CD4-positive, alpha-beta T cell treated with Interleukin-10 for 1 hour (primary cell): ENCODE measurements at places on chromosomes 12 and 14.

- peak; percentile 68 for DNase-seq
These were observed 20.6 kb downstream of the COX14 start for GRCh38 chr12:50132505-50133135.

DNA sequence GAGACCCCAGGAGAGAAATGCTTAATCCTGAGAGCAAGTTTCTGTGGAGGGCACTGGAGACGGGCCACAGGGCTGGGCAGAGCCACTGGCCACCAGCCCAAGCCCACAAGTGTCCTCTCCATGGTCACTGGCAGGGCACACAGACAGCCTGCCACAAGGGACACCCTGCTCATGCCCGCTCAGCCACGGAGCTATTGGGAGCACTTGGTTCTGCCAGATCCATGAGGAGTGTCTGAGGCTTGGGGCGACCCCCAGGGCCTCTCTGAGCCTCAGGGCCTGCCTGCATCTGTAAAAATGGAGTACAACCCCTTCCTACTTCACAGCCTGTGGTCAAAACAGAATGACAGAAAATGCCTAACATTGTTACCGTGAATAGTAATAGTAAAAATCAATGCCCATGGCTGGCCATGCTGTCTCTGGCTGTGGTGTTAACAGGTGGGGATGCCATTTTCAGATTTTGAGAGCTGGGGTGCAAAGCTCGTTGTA is 3.2 kb downstream of the PGF start:
- DNase-seq = no peak

- DNase-seq = peak; percentile 63
These were observed 103.3 kb upstream of the FKBP4 start for GRCh38 chr12:2691345-2692071.

GRCh38 chr12:120764816-120765215 is 39.2 kb downstream of the ACADS start:
- no peak for DNase-seq

DNA sequence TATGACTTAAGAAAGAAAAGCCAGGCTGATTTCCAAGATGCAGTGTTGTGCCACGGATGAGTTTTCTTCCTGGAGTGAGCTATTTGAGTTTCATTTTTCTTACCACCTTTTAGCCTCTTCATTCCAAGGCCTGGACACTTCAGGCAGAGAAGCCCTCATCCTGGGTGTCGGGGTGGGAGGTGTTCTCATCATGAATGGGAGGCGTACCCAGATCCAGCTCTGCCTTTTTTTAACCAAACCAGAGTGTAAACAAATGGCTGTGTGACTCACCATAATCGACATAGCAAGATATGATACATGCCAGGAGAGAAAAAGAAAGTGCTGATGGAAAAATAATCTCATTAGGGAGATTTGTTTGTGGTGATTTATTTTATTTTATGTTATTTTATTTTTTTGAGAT is 79.9 kb downstream of the ARF6 start:
- DNase-seq = peak; percentile 55

GRCh38 chr14:80927083-80927989 is 14.2 kb downstream of the CEP128 start:
- DNase-seq = no peak

DNA sequence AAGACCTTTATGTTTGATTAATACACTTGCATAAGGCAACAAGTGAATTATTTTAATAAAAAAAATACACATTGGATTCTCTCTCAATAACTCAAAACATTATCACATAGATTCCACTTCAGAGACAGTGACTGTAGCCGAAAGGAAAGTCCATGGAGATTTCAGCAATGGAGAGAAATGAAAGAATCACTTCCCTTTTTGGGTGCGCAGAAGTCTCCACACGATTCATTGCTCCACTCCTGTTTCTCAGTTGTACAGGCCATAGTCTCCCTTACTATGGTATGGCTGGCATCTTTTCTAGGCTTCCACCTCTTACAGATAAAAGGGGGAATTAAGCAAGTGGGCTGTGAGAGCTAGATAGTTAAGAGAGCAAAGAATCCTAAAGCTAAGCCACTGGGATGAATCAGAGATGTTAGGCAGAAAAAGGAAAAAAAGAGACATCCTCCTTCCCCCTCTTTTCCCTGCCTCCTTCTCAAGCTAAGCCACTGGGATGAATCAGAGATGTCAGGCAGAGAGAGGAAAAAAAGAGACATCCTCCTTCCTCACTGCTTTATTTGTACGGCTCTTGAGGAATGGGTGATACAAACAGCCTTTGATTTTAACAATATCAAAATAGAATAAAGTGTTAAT is 16.3 kb downstream of the ST8SIA1 start:
- no peak for DNase-seq

DNA sequence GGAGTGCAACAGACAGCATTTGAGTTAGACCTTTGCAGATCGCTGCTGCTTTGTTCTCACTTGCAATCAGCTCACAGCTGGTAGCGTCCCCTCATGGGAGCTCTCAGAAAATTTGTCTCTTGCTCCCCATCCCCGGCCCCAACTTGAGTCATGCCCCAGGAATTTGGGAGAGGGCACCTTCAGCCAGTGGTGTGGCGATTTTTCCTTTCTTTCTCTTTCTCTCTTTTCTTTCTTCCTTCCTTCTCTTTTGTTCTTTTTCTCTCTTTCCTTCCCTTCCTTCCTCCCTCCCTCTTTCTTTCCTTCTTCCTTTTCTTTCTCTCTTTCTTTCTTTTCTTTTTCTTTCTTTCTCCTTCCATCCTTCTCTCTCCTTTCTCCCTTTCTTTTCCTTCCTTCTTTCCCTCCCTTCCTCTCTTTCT is 34.2 kb upstream of the MAP1LC3B2 start:
- no peak for DNase-seq

GRCh38 chr14:22796087-22796707 is 19.0 kb downstream of the SLC7A7 start:
- no peak for DNase-seq

GRCh38 chr14:42470427-42470719 is 863.7 kb downstream of the LRFN5 start:
- DNase-seq = no peak

DNA sequence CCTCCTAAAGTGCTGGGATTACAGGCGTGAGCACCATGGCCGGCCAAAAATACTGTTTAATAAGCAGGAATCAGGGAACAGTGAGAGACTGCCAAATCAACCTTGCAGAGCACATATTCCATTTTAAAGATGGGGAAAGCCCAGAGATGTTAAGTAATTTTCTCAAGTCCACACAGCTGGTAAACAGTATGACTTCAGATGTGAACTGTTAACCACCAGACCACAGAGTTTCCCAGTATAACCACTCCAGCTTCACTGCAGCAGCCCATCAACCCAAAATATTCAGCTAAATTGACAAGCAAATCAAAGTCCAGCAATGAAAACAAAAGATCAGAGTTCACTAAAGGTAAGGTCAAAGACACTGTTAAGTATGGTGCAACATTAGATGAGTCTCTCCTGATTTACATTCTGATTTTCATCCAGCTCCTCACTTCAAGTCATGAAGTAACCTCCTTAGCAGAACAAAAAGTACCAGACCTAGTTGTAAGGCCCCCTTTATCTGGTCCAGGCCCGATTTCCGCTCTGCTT is 82.1 kb downstream of the TRAFD1 start:
- no peak for DNase-seq

- no peak for DNase-seq
These were observed 465.0 kb upstream of the SOX5 start for GRCh38 chr12:24414480-24414879.

DNA sequence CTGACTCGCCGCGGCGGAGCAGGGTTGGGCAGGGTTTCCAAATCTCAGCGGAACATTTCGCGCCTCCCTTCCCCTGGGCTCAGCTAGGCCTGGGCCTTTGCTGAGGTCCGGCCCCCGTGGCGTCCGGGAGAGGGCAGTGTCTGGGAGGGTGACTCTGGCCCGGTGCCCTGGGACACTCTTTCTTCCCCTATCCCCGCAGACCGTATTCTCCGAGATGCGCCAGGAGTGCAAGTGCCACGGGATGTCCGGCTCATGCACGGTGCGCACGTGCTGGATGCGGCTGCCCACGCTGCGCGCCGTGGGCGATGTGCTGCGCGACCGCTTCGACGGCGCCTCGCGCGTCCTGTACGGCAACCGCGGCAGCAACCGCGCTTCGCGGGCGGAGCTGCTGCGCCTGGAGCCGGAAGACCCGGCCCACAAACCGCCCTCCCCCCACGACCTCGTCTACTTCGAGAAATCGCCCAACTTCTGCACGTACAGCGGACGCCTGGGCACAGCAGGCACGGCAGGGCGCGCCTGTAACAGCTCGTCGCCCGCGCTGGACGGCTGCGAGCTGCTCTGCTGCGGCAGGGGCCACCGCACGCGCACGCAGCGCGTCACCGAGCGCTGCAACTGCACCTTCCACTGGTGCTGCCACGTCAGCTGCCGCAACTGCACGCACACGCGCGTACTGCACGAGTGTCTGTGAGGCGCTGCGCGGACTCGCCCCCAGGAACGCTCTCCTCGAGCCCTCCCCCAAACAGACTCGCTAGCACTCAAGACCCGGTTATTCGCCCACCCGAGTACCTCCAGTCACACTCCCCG is 3.0 kb downstream of the WNT1 start:
- DNase-seq = peak; percentile 59

DNA sequence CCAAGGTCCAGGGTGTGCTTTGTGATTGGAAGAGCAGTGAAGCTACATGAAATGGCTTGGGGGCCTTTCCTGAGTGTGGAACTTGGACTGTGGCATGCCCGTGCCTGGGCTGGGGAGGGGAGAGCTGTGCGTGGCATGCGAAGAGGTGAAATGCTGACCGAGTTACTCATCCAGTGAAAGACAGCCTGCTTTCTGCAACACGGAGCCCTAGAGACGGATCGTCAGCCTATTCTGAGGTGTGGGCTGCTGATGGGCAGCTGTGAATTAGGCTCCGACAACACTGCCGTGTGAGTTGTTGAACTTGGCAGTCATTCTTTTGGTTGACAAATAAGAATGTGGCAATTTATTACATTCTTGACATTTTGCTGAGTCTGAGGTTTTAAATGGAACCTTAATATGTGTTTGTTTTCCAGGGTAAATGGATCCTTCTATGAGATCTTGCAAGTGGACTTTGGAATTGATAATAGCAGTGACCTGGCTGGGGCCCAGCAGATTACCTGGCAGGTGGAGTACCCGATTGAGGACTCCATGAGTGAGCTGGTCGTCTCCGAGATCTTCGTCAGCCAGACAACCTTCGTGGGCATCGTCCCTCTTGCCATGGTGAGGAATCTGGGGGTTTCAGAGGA is 453.9 kb downstream of the AACS start:
- no peak for DNase-seq

- no peak for DNase-seq
These were observed 133.0 kb downstream of the PAWR start for GRCh38 chr12:79557690-79558315.

DNA sequence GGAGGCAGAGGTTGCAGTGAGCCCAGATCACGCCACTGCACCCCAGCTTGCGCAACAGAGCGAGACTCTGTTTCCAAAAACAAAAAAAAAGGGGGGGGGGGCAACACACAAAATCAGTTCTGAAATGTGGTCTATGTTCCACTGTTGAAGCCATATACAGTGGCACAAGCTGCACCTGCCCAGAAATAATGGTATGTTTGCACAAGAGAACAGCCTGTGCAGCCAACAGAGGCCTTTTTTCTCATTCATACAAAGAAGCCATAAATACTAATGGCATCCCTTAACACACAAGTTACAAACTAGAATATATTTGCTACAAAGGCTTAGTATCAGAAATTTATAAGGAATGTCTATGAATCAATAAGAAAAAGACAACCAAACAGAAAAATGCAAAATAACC is 37.1 kb downstream of the ITPR2 start:
- DNase-seq = no peak

DNA sequence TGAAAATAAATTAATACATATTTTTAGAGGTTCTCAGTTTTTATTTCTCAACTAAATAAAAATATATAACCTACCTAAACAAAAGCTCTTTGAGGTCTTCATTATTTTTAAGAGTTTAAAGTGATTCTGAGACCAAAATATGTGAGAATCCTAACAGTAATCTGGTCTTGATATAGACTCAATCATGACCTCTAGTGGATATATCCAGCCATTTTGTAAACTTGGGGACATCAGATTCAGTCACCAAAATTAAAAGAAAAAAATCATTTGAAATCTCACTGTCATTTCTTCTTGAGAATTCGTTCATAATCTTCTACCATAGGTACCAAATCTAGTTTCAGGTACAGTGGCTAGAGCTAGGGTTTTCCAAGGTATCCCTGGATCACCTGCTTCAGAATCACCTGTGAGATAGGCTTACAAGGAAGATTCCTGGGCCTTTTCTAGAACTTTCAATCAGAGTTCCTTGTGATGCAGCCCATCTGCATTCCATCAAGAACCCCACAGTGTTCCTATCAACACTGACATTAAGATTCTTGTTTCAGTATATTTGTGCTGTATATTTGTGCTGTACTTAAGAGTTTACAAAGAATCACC is 214.9 kb downstream of the ADAMTS20 start:
- DNase-seq = no peak

DNA sequence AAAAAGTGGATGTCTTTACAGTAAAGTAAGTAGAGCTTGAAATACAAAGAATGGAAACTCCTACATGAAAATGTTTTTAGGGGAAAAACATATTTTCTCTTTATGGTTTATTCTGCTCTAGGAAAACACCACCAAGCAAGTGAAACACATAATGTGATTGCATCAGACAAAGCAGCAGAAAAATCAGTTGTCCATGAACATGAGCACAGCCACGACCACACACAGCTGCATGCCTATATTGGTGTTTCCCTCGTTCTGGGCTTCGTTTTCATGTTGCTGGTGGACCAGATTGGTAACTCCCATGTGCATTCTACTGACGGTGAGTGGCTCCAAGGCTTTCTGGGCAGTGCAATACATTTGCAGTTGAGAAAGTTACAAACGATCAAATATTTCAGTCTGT is 42.6 kb upstream of the PLEKHD1 start:
- no peak for DNase-seq

- peak; percentile 67 for DNase-seq
These were observed 11.0 kb downstream of the OR6S1 start for GRCh38 chr14:20630340-20631022.

- DNase-seq = peak; percentile 23
These were observed 22.4 kb upstream of the GPR33 start for GRCh38 chr14:31510222-31510621.

DNA sequence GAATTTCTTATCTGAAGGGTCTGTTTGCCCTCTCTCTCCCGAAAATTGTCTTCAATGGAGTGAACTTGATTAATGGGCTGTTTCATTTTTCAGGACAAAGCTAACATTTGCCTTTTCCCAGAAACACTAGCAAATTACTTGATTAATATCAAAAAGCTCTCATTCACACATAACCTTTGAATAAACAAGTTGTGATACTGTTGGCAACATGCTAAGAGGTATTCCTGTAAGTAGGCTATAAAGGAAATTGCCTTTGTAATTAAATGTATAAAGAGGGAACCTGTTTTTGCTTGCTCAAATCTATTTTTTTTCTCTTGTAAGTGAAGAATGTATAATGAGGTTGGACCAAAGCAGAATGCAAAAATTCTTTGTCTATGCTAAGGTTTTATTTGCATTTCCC is 457.2 kb downstream of the TMTC2 start:
- DNase-seq = no peak

DNA sequence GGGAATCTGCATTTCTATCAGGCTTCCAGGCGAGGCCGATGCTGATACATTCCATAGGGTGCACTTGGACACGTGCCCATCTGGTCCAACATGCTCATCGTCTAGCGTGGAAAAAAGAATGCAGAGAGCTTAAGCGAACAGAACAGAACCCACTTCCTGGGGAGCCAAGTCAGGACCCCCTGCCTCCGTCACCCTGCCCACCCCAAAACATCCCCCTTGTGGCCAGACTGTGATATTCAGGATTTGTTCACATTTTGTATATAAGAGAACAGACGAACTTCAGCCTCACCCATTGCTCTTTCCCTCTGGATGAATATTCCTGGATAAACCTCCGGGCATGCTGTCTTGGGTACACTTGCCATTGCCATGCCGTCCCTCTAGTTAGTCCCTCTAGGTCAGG is 4.3 kb upstream of the PIWIL1 start:
- DNase-seq = no peak

GRCh38 chr14:104725772-104726548 is 1.9 kb downstream of the ADSS1 start:
- DNase-seq = no peak
